ENCODE measurements at places on chromosomes 11 and 22.

- no peak for DNase-seq
Observed at GRCh38 chr11:5547982-5548381, 358 bp downstream of the OR52H1 start.

DNA sequence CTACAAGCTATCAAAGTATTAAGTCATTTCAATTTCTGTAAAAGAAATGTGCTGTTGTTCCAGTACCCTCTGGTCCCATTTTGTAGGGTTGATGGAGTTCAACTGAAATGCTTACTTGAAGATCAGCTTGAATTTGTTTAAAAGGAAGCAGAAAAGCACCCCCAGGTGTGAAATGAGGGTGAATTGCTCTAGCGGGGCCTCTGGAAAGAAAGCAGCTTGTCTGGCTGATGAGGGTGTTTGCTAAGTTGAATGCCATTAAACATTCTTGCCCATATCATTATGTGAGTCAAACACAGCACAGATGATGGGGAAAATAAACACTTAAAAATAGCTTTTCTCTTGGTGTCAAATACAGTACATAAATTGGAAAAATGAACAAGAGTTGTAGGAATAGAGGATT, 280.3 kb downstream of the RAB38 start:
- no peak for DNase-seq

DNA sequence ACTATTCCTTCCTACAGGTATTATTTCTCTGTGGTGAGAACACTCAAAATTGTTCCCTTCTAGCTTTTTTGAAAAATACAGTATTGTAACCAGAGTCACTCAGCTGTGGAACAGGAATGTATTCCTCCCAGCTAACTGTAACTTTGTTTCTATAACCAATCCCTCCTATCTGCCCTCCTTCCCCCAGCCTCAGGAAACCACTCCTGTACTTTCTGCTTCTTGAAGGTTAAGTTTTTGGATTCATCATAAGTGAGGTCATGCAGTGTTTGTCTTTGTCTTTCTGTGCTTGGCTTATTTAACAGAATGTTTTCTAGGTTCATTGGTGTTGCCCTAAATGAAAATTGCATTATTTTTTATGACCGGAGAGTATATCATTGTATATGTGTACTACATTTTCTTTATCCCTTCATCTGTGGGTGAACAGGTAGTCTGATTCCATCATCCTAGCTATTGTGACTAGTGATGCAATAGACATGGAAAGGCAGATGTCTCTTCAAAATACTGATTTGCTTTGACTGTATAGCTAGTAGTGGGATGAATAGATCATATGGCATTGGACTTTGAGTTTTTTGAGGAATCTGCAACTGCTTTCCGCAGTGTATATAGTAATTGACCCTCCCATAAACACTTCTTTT, 112.9 kb upstream of the GRK3 start:
- DNase-seq, result no peak

- DNase-seq, result no peak
Observed at GRCh38 chr11:83778596-83778995, 492.4 kb upstream of the CCDC90B start.

DNA sequence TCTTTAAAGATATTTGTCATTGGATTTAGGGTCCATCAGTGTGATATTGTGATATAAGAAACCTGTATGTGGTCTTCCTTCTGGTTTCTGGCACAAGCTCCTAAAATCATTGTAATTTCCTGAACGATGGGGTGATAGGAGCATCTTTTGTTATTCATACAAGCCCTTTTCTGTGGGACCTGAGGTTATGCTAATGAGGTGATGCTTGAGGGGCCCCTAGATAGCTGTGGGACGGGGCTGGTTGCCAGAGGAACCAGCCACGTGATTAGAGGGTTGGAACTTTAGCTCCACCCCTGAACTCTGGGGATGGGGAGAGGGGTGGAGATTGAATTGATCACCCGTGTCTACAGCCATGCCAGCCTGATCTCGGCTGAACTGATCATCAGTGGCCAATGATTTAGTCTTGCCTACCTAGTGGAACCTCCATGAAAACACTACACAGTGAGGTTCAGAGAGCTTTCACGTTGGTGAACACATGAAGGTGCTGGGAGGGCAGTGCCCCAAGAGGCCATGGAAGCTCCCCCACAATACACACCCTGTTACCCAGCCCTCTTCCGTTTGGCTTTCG, 62.8 kb downstream of the BCR start:
- DNase-seq, result no peak

DNA sequence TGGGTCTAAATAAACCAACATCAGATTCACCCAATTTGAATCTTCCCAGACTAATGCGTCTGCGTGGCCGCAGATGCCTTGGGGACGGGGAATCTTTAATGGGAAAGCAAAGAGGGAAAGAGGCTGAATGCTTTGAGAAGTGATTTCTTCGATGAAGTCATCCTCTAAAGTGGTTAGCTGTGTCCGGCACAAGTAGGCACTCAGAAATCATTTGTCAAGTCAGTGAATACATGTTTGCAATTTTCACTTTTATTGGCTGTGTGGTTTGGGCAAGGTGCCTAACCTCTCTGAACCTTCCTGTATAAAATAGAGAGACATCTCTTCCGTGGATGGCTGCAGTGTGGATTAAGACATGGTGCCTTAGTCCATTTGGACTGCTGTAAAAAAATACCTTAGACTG, 19.7 kb upstream of the IFT27 start:
- no peak for DNase-seq
